ENCODE measurements at places on chromosomes 6 and 20.

DNA sequence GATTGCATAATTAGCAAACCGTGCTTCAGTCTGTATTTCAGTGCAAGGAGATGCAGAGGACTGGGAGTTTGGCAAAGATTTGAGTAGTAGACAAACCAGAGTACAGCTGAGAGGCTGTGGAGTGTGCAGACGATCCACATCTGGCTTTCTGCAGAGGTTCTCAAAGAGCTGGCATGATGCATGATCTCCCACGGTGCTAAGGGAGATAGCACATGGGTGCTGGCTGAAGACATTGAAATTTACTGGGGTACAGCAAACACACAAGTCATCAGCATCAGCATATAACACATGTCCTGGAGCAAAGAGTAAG is 79.0 kb upstream of the FAM184A start:
- no peak for DNase-seq

- no peak for DNase-seq
These were observed 62.2 kb downstream of the ARFGEF2 start for GRCh38 chr20:48983423-48984400.

DNA sequence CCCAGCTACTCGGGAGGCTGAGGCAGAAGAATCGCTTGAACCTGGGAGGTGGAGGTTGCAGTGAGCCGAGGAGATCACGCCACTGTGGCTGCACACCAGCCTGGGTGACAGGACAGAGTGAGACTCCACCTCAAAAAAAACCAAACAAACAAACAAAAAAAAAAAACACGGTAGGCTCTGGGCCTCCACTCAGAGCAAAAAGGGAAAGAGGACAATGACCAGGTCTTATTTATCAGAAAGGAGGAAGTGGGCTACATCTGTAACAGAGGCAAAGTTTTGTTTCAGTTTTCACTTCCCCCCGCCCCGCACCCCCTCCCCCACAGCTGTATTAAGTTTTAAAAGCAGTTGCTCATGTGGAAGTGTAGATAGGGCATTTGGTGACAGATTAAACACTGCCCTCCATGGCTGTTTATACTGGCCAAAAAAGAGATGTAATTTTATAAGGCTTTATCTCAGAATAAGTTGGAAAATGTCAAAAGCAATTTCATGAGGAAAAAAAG is 114.6 kb downstream of the RCAN2 start:
- no peak for DNase-seq

DNA sequence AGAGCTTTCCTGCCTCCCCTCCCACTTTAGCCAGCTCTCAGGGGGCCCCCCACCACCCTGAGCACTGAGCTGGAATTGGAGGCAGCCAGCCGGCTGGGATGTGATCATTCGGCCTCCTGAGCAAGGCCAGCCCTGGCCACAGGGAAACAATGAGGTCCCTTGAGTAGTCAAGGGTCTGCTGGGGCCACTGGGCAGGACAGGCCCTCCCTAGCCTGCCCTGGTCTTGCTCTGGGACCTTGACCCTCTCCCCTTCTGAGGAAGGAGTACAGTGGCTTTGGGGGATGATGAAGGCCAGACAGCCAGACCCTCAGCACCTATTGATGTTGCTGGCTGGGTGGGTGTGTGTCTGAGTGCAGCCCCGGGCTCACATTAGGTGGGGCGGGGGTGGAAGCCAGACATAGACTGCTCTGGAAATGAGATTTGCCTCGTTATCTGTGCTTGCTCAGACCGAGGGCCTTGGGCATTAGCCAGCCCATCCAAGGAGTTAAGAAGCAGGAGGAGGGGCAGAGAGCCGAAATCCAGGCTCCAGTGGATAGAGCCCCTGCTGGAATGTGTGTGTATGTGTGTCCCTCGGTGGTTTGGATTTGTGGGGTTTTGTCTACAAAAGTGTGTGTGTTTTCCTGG is 21.3 kb downstream of the CD40 start:
- DNase-seq: no peak

DNA sequence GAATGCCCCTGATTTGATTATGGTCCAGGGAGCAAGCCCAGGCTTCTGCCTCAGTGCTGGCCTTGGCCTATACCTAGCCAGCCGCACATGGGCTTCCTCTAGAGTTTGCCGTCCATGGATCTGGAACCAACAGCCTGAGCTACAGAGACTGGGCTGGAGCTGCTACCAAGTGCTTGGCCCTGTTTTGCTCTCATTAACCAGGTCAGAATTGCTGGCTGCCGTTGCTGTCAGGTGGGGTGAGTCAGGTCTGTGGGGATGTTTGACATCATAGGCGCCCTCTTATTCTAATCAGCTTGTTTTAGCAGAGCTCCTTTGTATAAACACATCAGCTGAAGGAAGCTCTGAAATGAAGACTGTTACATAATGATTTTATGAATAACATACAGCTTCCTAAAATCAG is 83.1 kb upstream of the PHACTR2 start:
- peak; percentile 20 for DNase-seq

- no peak for DNase-seq
These were observed 25.5 kb downstream of the RNF144B start for GRCh38 chr6:18412644-18413043.

- no peak for DNase-seq
These were observed 18.2 kb downstream of the TMEM244 start for GRCh38 chr6:129842881-129843409.

- DNase-seq: no peak
These were observed 233.4 kb downstream of the TBC1D7 start for GRCh38 chr6:13094781-13095425.

- peak; percentile 32 for DNase-seq
These were observed 212.5 kb downstream of the GJA1 start for GRCh38 chr6:121647905-121648304.

DNA sequence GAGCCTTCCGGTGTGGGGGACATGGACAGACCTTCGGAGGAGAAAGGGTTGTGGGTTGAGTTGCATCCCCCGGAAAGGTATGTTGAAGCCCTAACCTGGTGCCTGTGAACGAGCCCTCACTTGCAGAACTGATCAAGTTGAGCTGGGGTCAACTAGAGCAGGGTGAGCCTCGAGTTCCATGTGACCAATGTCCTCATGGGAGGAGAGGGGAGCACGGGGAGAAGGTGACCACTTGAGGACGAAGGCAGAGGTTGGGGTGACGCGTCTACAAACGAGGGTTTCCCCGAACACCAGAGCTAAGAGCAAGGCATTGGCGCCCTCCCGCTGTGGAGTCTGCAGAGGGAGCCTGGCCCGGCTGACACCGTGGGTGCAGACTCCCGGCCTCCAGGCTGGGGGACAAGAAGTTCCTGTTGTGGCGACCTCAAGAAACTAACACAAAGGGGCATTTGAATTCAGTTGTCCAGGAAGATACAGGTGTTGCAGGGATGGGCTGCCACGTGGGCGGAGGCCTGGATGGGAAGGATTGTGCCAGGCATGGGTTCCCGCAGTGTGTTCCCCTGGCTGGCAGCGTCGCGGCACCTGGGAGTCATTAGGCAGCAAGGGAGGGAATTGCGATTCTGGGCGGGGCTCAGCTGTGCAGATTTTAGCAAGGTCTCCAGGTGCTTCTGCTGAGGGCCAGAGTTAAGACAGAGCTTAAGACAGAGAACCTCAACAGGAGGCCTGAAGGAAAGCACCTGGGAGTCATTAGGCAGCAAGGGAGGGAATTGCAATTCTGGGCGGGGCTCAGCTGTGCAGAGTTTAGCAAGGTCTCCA is 20.4 kb upstream of the UNC93A start:
- DNase-seq: no peak

DNA sequence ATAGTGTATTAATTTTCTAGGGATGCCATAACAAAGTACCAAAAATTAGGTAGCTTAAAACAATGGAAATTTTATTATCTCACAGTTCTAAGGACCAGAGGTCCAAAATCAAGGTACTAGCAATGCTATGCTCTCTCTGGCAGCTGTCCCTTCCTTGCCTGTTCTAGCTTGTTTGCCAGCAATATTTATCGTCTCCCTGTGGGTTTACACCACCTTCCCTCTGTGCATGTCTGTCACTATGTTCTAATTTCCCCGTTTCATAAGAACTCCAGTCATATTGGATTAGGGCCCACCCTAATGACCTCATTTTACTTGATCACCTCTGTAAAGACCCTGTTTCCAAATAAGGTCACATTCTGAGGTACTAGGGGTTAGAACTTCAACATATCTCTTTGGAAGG is 217.2 kb downstream of the IBTK start:
- peak; percentile 58 for DNase-seq

GRCh38 chr6:101397199-101397598 is 3.7 kb downstream of the GRIK2 start:
- peak; percentile 91 for DNase-seq

DNA sequence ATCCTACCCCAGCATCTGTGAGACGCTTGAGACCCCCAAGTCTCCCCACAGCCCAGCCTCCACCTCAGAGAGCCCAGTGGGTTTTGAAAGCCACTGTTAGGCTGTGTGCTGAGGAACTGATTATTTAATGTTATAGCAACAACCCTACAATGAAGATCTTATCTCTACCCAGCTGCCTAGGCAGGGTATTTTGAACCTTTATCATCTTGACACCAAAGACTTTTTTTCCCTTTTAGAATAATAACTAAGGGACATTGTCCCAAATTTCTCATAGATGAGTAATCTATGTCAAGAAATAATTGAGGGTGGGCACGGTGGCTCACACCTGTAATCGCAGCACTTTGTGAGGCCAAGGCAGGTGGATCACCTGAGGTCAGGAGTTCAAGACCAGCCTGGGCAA is 26.2 kb downstream of the HM13 start:
- DNase-seq: no peak

DNA sequence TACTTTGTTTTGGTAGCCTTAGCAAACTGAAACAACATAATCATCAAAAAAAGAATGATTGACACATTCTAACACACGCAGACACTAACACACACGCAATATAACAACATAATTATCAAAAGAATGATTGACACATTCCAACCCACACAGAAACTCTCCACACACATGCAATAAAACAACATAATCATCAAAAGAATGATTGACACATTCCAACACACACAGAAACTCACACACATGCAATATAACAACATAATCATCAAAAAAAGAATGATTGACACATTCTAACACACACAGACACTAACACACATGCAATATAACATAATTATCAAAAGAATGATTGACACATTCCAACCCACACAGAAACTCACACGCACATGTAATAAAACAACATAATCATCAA is 172.4 kb downstream of the THBS2 start:
- no peak for DNase-seq

DNA sequence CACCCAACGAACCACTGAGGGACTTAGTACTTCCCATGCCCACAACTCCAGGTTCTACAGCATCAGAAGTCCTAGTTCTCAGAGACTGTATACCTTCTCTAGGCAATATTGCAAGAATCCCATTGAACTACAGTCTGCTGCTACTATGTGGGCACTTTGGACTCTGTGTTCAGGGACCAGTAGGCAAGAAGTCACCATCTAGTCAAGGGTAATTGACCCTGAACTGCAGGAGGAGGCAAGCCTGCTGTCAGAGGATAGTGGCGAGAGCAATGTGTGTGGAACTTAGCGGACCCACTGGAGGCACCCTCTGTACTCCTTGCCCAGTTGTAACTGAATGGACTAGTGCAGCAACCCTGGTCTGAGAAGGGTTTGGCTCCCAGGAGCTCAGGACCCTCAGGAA is 15.7 kb downstream of the HEBP2 start:
- DNase-seq: no peak

GRCh38 chr6:129844118-129844891 is 16.8 kb downstream of the TMEM244 start:
- DNase-seq: peak; percentile 75

- no peak for DNase-seq
These were observed 69.1 kb upstream of the LOC128125822 start for GRCh38 chr6:63503199-63503598.

DNA sequence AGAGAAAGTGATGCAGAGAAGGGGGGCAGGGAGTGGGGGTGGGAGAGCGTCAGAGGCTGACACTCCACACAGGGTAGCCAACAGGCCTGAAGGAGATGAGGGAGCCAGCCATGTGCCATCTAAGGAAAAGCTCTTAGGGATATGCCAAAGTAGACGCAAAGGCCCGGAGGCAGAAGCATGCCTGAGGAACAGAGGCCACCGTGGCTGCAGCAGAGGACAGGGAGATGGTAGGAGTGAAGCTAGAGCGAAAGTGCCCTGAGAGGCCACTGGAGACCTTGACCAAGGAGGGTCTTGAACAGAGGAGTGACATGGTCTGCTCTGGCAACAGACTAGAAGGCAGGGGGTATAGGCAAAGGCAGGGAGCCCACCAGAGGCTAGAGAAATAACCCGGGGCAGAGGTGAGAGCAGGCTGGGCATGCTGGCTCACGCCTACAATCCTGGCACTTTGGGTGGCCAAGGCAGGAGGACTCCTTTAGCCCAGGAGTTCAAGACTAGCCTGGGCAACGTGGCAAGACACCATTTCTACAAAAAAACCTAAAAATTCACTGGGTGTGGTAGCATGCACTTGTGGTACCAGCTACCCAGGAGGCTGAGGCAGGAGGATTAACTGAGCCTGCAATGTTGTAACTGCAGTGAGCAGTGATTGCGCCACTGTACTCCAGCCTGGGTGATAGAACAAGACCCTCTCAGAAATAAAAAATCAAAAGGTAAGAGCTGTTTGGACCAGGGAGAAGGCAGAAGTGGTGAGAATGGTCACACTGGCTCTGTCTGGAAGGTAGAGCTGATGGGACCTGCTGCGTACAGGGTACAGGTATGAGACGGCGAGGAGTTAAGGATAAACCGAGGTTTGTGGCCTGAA is 6.3 kb downstream of the RRBP1 start:
- no peak for DNase-seq

DNA sequence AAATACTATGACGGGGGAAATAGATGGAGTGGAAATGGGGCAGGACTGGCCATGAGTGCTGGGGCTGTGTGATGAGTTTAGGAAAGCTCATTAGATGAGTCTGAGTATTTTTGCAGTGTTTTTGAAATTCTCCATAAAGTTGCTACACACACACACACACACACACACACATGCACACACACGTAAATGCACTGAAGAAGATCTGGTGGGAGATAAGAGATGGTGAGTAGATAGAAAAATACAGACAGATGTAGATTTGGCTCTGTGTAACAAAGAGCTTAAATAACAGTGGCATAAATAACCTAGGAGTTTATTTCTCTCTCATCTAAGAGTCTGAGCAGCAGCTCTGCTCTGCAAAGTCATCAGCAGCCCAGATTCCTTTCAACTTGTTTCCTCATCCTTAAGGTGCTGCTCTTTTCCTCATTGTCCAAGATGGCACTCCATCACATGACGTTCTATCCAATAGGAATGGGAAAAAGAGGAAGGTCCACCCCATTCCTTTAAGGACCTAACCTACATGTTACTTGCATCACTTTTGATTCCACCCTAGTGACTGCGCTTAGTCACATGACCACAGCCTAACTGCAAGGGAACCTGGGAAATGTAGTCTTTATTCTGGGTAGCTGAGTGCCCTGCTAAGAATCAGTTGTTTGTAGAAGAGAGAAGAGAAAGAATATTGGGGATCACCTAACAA is 76.4 kb downstream of the EYA2 start:
- DNase-seq: peak; percentile 52
